ENCODE measurements at places on chromosomes 6 and 20. TPM values are rescaled to one million over a fixed set of nuclear protein-coding genes. Genes with fewer than 3 reads are reported as not detected.
A peak's percentile ranks its signal among the peaks of the same experiment; 100 is the strongest.

DNA sequence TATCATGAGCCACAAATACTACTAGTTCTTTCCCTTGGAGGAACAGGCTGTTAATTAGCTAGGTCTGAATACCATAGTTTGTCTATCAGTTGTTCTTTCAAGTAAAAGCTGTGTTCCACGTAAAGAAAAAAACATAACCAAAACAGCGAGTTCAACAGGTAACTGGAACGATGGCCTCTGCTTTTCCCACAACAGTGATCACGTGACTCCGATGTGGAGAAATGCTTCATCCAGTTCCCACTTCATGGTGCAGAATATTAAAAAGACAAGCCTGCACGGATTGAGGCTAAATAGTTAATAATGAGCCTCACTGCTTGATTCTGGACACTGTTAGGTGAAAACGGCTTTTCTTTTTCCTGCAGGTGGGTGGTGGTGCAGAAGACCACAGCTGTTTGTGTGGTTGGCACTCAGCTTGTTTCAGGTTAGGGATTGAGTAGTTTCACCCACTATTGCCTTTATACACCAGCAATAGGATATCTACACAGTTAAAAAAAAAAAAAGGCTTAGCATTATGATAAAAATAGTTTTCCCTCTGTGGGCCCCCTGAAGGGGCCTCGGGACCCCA, 88.1 kb downstream of the DACT2 start:
- no peak for DNase-seq

- DNase-seq = peak; percentile 81
These were observed 61.2 kb upstream of the SUPT3H start for GRCh38 chr6:45438849-45439406.

- DNase-seq = no peak
These were observed 6.1 kb downstream of the TP53RK start for GRCh38 chr20:46683011-46683667.

- DNase-seq = no peak
These were observed 58.8 kb downstream of the RSPO3 start for GRCh38 chr6:127177030-127177922.

GRCh38 chr20:33653218-33653899, 8.8 kb upstream of the C20orf144 start:
- DNase-seq = no peak

DNA sequence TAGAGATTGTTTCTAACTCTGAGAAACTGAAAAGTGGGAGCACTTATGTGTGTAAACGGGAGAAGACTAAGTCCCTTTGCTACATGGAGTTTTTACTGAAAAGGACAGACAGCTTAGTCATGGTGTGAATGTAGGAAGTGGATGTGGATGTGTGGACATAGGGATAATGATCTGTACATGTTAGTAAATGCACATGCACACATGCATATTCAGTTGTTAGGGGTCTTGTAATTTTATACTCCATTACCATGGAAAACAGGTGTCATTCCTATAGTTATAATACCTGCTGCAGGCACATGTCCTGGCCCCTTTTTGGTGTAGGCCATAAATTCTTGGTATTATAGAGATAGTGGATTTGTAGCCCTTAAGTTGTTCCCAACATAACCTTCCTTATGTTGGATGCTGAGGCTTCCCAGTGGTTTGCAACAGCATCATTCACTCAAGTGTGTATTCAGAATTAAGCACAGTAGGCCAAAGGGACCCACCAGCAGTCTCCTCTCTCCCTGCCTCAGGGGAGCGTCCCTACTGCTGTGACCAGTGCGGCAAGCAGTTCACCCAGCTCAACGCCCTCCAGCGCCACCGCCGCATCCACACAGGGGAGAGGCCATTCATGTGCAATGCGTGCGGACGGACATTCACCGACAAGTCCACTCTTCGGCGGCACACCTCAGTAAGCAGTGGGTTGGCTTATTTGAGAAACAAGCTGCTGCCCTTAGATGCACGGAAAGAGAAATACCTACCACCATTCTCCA, 7.3 kb downstream of the GZF1 start:
- DNase-seq = no peak

- DNase-seq = no peak
These were observed 10.8 kb downstream of the GCNT2 start for GRCh38 chr6:10531942-10532341.

- DNase-seq = no peak
These were observed 9.3 kb downstream of the GFRA4 start for GRCh38 chr20:3653921-3654320.

DNA sequence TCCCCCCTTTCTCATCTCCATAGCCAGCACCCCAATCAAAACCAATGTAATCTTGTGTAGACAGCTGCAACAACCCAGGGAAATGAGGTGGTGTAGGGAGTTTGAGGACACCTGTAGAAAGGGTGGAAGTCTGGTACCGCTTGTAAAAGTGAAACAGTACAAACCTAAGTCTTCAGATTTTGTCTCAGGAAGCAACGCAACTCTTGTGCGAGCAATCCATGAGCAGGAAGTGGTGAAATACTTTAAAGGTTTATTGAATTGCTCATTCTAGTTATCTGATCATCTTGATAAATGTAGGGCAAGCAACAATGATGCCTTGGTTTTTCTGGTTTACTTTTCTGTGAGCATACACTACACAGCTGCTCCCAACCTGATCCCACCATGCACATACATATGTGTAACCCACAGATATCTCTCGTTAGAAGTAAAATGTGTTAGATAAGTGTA, 71.1 kb upstream of the THEMIS start:
- DNase-seq = peak; percentile 87

DNA sequence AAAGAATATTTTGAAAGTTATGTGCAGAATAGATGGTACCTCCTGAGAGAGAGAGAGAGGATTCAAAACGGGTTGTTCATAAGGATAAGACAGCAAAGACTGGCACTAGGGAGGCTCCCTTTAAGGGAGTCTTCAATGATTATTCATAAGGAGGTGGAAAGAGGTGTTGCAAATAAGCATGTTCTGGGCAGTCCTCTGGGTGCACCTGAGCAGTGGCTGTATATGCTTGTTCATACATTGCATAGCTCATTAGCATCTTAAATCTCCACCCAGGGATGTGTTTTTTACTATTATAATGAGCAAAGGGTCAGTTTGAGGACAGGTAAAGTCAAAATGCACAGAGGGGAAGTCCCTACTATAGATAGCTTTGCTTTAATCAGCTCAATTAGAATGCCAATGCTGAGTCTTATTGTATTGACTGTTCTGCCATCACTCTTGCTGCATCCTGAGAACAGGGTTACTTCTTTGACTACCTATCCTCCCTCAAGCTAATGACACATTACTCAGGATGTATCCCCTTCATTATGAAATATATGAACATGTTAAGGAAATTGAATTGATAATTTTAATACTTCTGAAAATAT, 10.0 kb upstream of the SIRPG start:
- no peak for DNase-seq

DNA sequence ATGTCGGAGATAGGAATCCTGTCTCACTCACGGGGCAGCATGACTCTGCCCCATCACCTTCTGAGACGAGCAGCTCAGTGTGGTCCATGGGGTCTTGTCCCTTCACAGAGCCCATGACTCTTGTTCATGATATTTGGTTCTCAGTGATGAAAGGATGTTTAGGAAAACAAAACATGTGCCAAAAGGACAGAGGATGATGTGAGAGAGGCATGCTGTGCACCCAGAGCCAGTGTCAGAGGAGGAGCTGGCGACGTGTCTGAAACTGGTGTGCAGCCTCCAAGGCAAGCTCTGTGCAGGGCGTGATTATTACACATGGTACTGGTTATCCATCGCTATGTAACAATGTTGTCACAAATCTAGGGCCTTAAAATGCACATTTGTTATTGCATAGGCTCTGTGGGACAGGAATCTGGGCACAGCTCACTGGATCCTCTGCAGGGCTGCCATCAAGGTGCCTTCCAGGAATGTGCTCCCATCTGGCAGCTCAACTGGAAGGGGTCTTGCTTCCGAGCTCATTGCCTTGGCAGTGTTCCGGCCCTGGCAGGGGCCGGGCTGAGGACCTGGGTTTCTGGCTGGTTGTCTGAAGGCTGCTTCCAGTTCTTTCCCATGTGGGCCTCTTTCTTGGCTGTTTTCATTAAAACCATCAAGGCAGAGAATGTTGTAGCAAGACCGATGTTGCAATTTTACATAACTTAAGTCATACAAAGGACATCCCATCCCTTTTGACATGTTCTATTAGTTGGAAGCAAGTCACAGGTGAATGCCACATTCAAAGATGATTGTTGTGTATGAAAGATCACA, 175.4 kb downstream of the ERMARD start:
- DNase-seq = no peak

DNA sequence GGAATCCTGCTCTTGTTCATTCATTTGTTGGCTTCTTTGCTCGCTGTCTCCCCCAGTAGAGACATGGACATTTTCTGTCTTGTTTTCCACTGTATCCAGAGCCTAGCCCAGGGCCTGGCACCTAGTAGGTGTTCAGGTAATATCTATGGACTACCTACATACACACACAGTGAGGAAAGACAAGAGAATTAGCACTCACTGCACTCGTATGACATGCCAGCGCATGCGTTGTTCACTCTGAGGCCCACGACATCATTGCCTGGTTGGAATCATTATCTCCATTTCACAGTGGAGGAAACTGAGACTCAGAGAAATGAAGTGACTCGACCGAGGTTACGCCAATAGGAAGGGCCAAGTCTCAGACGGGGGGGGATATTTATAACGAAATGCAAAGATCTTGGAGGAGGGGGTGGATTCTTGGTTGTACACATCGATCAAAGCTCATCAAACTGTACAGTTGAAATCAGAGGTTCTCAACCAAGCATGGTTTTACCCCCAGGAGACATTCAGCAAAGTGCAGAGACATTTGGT, 140.1 kb upstream of the PTPN1 start:
- no peak for DNase-seq

- peak; percentile 87 for DNase-seq
These were observed 78.0 kb upstream of the TMEM181 start for GRCh38 chr6:158481690-158482473.

DNA sequence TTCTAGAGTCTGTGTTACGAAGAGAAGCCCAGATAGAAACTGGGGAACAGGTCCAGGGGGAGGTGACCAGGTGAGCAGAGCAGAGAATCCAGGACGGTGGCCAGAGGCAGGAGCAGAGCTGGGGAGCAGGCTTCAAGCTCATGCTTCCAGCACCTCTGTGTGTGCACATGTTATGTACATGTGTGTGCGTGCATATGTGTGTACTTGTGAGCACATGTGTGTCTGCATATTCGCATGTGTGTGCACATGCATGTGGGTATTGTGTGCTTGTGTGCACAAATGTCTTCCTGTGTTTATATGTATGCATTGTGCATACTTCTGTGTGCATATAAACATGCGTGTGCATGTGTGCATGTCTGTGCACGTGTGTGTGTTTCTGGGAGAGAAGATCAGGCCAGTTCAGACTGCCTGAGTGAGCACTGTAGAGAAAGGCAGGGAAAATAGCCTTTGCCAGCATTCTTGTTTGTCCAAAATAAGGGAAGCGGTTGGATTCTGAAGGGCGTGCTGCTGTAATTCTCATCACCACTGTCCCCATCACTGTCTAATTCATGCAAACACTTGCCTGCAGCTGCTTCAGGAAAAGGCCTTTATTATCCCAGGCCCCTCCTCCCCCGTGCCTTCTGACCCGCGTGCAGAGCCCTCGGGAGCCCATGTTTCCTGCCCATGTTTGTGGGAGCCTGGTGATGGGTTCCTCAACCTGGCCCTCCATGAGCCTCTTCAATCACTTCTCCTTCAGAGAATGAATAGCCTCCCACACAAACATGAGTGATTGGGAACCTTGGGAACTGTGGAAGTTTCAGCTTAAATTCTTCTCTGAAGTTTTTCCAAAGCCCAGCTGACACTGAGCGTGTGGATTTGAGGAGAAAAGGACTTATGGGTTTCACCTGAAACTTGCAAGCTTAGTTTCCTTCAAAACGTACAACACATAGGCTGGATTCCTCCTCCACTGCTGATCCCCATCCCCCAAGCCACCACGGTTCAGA, 161.7 kb upstream of the AFDN start:
- no peak for DNase-seq

GRCh38 chr6:142787422-142787821, 157.6 kb downstream of the HIVEP2 start:
- no peak for DNase-seq

DNA sequence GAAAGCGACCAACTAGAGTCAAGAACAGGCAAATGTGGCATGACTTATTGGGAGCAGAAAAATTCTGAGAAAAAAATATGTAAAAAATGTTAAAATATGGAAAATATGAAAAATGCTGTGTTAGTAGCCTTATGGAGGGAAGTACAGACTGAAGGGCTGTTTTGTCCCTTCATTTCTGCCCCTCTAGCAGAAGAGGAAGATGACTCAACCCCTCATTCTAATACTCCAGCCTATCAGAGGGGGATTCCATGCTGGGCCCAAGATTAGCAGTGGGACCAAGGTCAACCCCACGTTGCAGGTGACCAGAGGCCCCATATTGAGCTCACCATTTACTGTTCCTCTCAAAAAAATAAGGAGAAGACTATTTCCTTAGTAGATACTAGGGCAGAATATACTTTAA, 8.4 kb downstream of the MUC21 start:
- DNase-seq = no peak

DNA sequence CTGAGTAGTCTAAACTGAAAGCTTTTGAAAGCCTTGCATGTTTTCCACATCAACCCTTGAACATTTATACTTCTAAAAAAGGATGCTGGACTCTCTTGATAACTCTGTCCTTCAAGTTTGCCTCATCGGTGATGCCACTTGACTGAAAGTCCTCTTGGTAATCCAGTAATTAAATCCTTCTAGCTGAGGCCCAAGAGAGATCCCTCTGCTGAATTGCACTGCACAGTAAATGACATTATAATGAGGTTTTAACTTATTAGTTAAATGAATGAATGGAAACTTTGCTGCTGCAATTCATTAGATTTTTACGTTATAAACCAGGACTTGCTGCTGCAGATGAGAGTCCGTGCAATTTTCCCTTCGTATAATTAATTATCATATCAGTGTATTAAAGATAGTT, 363.9 kb upstream of the FLRT3 start:
- no peak for DNase-seq

DNA sequence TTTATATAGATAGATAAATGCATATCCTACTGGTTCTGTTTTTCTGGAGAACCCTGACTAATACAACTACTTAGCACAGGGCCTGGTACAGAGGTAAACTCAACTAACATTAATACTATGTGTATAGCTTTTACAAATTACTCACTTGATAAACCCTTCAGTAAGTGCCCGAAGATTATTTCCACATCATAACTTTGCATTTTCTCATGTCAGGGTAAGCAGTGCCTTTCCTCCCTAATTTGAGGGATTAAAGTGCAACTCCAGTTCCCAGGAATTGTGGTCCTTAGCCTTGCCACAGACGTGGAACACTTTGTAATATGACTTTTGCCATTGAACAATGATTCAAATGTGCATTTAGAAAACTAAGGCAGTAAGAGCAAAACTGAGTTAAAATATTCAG, 147.5 kb upstream of the SMLR1 start:
- DNase-seq = peak; percentile 27

TRIM40 gene
- not detected for total RNA-seq

HSPA12B gene
- total RNA-seq = 0.04 TPM

FAXC gene
- total RNA-seq = 14.2 TPM

SLC17A2 gene
- not detected for total RNA-seq

DNMT3B gene
- total RNA-seq = 2.6 TPM

TMEM14C gene
- 179 TPM for total RNA-seq

NRN1 gene
- not detected for total RNA-seq

TREML1 gene
- total RNA-seq = 0.34 TPM

PDE10A gene
- total RNA-seq = not detected

GINS1 gene
- 23.2 TPM for total RNA-seq

GPR6 gene
- total RNA-seq = not detected
